ENCODE measurements at places on chromosomes 5 and 9.
A peak's percentile ranks its signal among the peaks of the same experiment; 100 is the strongest.

DNA sequence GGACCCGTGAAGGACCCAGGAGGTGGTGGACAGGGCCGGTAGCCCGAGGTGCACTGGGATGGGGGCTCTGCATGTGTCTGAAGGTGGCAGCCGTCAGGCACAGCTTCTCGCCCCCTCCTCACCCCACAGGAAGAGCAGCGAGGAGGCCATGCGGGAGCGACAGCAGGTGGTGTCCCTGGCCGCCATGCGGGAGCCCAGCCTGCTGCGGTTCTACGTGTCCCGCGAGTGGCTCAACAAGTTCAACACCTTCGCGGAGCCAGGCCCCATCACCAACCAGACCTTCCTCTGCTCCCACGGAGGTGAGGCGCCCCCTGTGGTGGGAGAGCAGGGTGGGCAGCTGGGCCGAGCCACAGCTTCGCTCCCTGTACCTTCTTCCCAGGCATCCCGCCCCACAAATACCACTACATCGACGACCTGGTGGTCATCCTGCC lies 39.9 kb downstream of the USP20 start:
- DNase-seq = no peak

GRCh38 chr5:107484281-107484680 lies 186.5 kb downstream of the EFNA5 start:
- no peak for DNase-seq

GRCh38 chr9:76560481-76560922 lies 101.5 kb downstream of the GCNT1 start:
- no peak for DNase-seq

GRCh38 chr5:13994621-13995253 lies 50.2 kb upstream of the DNAH5 start:
- DNase-seq = no peak

DNA sequence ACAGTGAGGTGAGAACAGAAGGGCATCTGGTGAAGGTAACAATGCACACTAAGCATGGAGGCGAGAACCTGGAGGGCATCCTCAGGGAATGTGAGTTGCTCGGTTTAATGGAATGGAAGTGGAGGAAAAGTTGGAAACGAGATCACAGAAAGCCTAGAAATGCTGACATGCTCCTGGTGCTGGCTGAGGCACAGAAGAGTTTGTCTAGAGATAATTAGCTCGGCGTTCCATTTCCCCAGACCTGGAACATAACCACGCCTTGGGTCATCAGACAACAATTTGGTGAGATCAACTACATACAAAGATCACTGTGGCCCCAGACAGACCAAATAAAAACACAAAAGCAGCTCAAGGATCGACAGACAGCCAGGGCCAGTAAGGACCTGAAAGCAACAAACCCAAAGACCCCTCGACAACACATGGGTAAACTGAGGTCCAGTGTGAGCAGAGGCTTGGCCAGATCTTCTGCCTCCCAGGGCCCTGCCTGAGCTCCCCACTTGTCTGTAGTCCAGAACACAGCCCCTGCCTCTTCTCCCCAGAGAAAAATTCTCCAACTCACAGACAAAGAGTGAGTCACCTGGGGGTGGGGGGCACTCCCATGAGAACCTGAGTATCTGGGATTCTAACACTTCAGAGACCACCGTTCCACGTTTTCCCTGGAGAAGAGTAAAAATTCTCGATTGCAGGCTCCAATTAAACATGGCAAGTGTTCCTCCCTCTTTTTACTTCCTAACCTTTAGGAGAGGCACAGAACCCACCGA lies 52.5 kb downstream of the SHB start:
- DNase-seq = no peak

GRCh38 chr9:104944871-104945270 lies 16.9 kb upstream of the ABCA1 start:
- DNase-seq = no peak

DNA sequence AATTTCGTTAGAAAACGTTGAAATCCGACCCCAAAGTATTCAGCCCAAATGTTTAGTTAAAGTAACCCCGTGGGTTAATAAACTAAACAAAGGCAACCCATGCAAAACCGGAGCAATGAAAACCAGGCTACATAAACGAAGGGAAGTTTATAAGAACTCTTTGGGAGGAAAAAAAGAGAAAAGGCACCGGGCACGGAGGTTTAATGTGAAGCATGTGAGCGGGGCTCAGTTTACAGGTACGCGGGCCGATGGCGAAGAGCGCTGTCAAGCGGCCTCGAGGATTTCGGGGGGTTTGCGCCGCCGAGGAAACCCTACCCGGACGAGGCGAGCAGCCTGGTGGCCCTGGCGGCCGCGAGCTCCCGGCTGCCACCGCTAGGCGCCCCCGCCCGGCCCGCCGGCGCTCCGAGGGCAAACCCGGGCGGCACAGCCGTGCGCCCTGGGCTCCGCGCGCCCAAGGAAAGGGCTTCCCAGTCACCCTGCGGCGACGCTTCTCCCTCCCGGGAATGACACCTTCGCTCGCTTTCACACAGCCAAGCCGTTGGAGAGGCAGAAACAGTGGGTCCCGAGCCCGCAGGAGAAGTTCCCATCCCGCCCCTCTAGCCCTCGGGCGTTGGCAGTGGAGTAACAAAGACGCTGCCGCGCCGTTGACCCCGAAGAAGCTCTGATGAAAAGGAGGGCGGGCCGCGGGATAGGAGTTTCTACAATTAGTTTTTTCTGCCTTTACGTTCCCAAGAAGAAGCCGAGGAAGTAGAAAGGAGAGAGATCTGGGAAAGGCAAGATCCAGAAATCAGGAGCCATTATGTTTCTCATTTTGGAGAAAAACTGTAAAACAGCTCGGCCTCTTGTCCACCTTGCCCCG lies 126.0 kb downstream of the TMEM174 start:
- DNase-seq = no peak

DNA sequence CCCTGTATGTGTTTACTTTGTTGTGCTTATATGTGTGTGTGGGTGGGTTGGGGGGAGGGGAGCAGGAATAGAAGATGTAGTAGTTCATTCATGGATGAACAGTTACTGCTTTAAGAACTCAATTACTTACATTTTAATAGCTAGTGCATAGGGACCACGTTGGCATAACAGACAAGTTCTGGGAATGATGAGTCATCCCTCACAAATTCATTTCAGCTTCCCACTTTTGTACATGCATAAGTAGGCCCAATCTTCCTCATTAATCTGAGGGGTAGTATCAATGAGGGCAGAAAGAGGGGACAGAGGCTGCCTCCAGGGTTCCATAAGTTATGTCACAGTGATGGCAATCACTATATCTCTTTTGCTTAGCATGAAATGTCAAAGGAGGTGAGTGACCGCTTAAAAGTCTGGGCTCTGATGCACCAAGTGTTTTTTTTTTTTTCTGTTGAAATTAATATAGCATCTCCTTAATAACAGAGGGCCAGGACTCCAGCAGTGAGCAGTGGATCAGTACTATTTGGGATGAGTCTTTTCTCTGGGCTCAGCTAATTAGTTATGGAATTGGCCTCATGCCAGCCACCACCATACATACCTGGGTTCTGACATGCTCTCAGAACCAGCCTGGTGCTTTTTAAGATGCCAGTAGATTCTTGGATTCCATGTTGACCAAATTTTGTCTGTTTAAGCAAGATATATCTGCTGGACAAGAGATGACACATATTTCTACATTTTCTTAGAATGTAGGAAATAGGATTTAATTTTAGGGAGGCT lies 37.1 kb downstream of the PRDM6 start:
- no peak for DNase-seq

- peak; percentile 74 for DNase-seq
Observed at GRCh38 chr9:127555840-127556820, 55.9 kb upstream of the STXBP1 start.

DNA sequence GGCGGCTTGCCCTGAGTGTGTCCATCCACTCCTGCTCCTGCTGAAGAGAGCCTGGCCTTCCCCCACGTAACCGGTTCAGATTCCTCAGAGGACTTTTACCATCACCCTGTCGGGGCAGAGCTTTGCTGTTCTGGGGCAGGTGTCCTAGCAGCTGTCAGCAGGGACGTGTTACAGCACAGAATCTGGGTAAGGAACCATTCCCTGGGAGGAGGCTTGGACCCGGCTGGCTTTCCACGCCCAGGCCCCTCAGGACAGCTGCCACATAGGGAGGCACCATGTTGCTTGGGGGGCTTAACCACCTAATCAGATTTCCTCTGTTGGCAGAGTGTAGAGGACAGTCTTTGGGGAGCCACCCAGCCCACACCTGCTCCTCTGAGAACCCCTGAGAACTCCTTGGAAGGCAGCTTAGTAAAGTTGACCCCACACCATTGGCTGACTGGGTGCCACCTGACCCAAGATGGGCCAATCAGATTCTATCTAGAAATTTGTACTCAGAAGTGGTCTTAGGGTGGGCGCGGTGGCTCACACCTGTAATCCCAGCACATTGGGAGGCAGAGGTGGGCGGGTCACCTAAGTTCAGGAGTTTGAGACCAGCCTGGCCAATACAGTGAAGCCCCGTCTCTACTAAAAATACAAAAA lies 23.3 kb upstream of the EEIG1 start:
- DNase-seq = no peak

DNA sequence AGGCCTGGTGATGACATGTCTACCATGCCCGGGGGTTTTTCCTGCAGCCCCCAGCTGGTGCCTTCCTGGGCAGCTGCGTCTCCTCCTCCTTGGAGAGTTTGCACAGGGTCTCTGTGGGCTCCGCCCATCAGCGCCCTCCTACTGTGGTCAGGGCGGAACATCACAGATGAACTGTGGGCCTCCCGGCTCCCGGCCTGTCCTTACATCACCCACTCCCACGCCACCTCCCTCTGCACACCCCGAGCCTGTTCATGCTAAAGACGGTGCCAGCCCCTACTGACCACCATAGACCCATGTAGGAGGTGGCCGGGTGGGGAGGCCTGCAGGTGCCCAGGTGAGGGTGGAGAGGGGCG lies 12.6 kb downstream of the GPSM1 start:
- no peak for DNase-seq

- DNase-seq = no peak
Observed at GRCh38 chr9:12464400-12464799, 228.8 kb upstream of the TYRP1 start.

GRCh38 chr9:134902936-134903335 lies 14.8 kb downstream of the FCN1 start:
- no peak for DNase-seq

- DNase-seq = no peak
Observed at GRCh38 chr5:138543730-138544104, 681 bp upstream of the ETF1 start.

GRCh38 chr5:83487155-83487554 lies 15.6 kb downstream of the VCAN start:
- no peak for DNase-seq

DNA sequence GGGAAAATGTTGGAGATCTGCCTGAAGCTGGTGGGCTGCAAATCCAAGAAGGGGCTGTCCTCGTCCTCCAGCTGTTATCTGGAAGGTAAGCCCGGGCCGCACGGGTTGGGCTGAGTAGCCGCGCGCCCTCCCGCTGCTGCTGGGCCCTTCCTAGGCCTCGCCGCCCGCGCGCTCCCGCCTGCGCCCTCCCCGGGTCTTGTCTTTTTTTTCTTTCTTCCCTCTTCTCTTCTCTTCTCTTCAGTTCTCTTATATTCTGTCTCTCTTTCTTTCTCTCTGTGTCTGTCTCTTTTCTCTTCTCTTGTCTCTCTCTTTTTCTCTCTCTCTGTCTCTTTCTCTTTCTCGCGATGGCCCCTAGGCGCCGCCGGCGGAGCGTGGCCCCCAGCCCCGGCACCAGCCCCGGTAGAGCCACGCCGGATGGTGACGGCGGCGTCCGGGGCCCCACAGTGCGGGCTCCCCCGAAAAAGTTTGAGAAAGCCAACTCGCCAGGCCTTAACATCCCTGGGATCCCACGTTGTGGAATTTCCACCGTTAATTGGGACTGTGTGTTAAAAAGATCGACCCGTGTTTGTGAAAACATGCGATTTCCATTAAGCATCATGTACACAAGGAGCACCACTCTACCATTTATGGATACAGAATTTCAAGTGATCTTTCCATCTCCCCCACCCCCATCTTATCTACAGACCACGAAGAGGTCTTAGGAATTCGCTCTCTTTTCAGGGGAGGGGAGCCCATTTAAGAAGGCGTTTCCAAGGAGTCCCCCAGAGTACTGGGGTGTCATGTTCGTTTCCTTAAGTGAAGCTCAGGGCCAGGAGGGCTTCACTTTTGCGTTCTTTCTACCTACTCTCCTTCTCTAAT lies 616 bp downstream of the ABL1 start:
- no peak for DNase-seq

DNA sequence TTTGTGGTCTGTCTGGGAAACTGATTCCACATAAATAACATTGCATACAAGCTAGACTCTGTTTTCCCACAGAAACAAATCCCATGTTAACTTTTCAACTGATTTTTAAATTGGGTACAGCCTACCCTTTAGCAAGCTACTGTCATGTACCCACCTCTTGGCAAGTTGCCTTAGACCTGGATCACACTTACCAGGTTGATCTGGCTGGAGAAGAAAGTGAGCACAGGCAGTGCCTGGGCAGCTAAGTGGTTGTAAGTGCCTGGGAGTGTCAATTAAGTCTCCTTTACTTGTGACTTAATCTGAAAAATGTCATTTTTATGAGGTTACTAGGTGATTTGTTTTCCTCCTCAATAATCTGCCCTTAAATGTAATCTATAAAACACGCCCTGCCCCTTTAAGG lies 336.4 kb downstream of the ARL15 start:
- no peak for DNase-seq

DNA sequence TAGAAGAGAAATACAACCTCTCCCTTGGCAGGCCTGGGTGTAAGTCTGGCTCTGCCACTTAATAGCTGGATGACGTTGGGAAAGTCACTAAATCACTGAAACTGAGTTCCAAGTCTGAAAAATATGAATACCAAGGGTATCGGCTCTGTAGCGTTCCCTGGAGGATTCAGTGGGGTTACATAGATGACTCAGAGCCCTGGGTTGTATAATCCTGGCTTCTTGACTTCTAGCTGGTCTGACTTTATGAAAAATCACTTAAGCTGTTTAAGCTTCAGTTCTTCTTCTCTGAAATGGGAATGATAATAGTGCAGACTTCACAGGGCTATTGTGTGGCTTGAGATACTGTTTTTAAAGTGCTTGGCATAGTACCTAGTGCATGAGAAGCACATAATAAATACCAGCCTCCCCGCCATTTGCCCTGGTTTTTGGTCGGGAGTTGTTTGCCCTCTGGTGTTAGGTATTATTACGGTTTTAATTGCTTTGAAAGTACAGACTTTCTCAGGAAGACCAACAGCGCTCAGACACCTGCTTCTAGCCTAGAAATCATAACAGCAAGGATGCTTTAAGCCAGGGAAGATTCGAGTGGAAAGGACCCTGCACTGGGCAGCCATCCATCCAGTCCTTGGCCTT lies 43.0 kb downstream of the CYFIP2 start:
- peak; percentile 60 for DNase-seq

DNA sequence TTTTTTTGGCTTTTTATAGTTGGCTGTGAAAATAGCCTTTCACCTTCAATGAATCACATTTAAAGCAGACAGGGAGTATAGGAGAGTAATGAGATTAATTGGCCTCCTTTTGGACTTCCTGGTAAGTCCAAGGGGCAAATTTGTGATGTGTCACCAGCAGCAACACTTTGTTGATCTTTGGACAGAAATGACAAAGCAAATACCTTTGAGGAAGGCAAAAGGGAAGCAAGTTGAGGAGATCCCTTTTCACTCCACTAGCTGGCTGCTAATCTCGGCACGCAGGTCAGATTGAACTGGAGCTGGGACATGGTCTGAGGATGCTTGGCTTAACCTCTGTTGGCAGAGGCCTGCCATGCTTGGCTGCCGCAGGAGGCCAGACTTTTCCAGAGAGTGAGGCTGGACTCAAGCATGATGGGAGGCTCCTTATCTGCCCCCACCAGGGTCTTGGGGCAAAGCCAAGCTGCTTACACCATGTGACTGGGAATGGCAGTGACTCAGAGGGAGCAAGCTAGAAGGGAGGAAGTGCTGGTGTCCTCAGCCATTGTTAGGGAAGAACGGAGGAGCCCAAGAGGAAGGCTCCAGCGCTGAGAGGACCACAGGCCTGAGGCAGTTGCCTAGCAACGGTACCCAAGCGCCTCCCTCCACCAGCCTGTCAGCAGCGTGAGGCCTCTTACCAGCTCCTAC lies 174.5 kb upstream of the MAP1B start:
- no peak for DNase-seq

Measured in CD4-positive, alpha-beta memory T cell (primary cell).